ENCODE measurements at places on chromosomes 3 and 15.

DNA sequence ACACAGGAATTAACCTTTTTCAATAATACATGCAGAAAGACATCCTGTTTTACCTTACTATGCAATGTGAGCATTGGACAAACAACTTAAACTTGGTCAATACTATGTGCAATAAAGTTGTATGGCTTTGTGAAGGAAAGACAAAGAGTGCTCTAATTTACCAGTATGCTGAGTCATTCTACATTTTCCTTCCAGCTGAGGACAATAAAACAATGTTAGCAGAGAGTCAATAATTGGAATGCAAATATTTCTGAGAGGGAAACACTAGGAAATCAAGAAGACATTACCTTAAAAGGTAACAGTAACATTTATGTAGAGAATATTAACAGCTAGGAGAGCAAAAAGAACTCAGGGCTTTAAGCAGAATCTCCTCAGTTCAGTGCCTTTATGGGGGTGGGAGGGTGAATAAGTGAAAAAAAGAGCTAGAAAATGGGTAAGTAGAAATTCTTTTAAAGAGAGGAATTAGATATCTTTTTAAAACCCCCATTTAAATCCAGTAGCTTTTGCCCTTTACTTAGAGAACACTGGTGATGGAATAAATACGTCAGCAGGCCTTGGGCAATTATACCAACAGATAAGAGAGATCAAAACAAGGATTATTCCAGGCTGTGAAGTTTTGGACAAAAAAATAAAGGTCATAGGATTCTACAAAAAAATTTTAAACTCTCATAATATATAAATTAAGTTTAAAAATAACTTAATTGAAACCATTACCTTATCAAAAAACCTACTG is 11.6 kb upstream of the HGD start:
- no peak for DNase-seq

DNA sequence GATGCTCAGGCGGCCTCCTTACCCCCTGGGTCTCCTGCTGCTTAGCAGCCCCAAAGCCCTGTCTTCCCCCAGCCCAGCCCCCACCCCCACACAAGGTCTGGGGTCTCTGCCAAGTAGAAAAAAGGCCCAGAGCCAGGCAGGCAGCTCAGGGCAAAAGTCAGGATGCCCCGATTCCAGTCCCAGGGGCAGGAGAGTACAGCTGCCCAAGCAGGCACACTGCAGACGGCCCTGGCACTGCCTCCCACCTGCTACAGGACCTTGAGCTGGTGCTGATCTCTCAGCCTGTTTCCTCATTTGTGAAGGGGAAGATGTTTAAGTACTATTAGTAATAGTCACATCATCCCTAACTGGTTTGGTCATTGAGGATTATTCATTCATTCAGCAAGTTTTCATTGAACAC is 12.6 kb downstream of the TMEM43 start:
- DNase-seq, result no peak

GRCh38 chr3:108877901-108878300 is 55.3 kb downstream of the TRAT1 start:
- no peak for DNase-seq

GRCh38 chr3:24943961-24944360 is 449.3 kb upstream of the THRB start:
- DNase-seq, result no peak

- DNase-seq, result peak; percentile 33
These were observed 19.7 kb upstream of the TCAIM start for GRCh38 chr3:44318891-44319311.

- DNase-seq, result no peak
These were observed 178.3 kb downstream of the IGF1R start for GRCh38 chr15:98826658-98827057.

- DNase-seq, result no peak
These were observed 470.2 kb upstream of the PROK2 start for GRCh38 chr3:72255191-72255590.

DNA sequence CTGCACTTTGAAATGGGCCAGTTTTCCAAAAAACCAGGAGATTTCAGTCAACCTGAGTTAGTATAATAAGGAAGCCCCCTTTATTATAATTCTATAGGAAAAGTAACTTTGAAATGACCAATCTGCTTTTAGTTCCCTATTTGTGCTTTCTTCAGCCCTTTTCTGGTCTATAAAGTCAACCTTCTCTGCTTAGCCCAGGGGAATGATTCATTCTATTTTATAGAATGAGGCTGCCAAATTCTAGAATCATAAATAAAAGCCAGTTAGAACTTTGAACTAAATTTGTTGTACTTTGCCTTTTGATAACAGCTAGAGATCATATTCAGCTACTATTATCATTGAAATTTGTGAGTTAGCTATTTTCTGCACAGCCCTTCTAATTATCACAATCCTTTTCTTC is 24.7 kb downstream of the CIP2A start:
- DNase-seq, result no peak
